ENCODE measurements at places on chromosomes 2 and 18.

DNA sequence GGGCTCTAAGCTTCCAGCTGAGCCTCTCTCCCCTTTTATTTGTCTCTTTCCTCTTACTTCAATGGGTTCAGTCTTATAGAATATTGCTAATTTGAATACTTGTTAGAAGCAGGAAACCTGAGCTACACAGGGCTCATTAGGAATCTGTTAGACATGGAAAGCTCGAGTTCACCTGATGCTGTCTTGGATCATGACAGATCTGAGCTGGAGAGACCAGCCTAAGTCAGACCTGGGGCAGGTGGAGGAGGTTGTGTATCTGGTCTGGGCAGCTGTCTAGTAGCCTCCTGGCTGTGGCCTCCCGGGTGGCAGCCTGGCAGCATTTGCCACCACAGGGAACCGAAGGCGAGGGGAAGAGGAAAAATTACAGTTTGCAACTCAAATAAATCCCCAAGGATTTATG, 185.9 kb downstream of the ICOS start:
- DNase-seq: no peak

GRCh38 chr2:140669911-140670310, 1460.9 kb downstream of the LRP1B start:
- DNase-seq: no peak

DNA sequence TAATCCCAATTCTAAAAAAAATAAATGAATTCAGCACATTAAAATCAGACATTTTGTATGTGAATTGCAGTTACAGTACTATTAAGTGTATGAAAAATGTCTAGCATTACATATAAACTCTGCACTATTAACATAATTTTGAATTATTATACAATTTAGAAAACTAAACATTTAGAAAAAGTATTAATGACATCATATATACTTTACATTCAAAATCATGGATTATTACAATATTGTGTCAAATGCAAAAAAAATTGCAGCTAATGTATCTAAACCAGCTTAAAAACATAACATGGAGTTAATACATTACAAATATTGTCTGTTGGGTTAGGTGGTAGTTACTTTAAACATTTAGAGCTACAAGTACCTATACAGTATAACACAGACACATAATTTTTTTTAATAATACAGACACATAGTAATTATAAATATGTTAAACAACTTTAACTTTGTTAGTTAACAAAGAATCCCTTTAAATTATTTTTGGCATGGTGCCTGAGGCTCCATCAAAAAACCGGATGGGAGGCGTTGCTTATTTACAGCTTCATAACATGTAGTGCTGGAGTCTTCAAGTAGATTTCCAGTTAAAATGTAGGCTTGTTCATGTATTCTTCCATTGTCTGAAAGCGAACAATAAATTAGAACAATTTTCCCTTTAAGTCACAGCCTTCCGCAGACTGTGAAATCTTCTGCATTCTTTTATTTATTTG, 79.1 kb downstream of the AP1S3 start:
- DNase-seq: no peak

- no peak for DNase-seq
Measured at GRCh38 chr18:70234667-70235459, 29.4 kb upstream of the RTTN start.

- DNase-seq: no peak
Measured at GRCh38 chr18:58649966-58650816, 21.1 kb upstream of the MALT1 start.

DNA sequence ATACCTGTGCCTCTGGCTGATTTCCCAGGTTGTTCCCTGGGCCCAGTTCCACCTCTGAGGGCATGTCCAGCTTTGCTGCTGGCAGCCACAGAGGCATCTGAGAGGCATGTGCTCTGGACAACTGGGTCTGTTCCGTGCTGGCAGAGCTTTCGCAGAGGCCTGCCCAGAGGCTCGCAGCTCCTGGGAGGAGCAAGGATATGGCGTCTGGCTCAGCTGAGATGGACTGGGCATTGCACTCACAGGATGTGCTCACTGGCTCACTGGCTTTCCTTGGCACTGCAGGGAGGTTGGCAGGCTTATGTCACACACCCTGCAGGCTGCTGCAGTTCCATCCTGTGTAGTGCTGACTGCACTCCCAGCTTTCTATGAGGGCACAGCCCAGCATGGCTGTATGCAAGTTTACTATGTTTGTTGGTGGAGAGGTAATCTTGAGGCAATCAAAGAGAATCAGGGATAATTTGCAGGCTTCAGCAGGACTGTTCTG, 172.3 kb downstream of the PRKCE start:
- no peak for DNase-seq

GRCh38 chr2:39159283-39159682, 38.4 kb upstream of the SOS1 start:
- no peak for DNase-seq

GRCh38 chr2:236298924-236299475, 34.8 kb upstream of the ASB18 start:
- no peak for DNase-seq

GRCh38 chr18:13565228-13565627, 161.1 kb downstream of the FAM210A start:
- no peak for DNase-seq

GRCh38 chr2:237209885-237210284, 124.2 kb downstream of the COPS8 start:
- DNase-seq: no peak

DNA sequence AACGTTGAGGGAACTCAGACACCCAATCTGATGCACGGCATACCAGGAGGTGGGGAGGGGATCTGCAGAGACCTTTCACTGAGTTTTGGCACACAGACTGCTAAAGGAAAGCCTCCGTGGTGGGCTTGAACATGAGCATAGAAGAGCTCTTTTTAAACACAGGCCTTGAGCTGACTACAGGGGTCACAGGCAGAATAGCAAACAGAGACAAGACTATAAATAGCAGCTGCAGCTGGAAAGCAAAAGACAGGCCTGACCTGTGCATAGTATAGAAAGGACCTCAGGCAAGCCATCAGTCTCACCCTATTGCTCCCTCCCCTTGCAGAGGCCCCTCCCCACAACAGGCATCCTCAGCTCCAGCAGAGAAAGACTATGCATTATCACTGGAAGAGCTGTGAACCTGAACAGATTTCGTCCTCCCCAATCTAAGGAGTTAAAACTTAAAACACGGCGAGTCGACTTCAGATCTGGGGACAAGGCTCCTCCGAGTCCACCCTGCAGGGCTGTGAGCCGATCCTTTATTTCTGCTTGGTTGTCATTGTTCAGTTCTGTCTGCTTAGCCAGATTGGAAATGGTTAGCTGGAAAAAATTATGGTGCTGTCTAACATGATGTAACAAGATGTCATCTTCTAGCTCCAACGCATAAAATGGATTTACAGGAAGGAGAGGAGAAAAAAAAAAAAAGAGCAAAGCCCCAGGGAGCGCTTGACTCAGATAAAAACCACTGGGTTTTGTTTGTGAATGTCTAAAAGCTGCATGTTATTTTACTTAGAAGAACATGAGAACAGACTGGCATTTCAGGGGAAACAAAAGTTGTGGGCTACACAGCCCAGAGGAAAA, 25.2 kb upstream of the LCLAT1 start:
- no peak for DNase-seq

- no peak for DNase-seq
Measured at GRCh38 chr18:32930695-32931301, 158.0 kb upstream of the KLHL14 start.

GRCh38 chr2:164688896-164689419, 67.7 kb upstream of the GRB14 start:
- no peak for DNase-seq

DNA sequence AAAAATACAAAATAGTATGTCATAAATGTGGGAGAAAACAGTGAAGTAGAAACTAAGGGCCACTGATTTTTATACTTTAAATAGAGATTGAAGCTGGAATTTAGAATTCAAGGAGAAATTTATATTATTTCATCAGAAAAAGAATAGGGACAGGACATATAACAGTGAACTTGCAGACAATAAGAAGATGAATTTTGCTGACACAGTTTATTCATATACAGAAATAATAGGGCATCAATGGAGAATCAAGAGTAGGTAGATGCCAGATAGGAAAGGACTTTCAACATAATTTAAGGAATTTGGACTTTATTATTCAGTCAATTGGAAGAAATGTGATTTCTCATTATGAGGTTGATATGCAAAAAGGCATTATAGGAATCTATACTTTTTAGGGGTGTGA, 118.9 kb upstream of the HNMT start:
- DNase-seq: no peak

DNA sequence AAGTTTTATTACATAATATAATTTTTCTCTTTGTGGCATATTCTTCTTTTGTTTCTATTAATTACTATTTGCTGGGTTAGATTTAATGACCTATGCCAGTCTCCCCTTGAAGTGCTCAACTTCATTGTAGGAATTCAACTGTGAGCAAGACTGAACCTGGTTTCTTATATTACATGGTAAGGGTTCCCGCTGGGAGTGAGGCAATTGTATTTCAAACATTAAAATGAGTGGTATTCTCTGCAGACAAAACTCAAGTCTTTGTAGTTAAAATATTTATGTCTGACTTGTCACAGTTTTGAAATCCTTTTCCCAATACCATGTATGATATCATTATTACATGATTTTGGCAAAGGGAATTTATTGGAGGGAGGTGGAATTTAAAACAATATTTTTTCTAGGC, 278.7 kb downstream of the GULP1 start:
- DNase-seq: no peak

- peak; percentile 65 for DNase-seq
Measured at GRCh38 chr18:63319383-63320122, at the start of gene BCL2. Gene BCL2, minus strand, starts transcription at chr18:63319769.

DNA sequence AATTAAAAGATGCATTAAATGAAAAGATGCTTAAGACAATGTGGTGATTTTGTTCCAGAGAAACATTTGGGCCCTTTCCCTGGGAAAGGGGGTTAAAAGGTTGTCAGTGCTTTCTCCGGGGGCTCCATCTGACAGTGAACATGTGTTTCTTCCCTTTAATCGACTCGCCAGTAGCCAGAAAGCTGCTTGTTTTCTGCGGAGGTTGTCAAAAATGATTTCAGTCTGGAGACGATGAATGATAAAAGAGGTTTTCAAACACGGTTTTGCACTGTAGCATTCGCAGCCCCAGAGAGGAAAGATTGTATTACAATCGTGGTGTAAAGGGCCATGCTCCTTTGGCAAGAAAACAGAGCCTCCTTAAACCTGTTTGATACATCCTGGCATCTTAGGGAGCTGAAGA, 111.5 kb upstream of the MEIS1 start:
- DNase-seq: no peak

DNA sequence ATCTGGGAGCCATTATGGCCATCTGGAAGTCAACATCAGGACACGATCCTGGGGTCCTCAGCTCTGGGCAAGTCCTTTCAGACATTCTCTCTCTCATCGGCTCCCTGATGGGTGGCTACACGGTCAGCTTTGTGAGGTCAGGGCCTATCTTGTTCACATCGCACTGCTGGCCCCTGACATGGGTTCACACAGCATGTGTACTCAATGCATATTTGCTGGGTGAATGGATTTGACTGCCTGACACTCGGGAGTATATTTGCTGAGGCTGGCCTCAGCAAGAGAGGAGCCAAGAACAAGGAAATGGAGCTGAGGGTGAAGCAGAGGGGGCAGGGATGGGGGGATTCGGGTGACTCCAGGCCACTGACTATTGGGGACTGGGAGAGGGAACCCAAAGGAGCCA, 50.5 kb downstream of the SLC4A5 start:
- no peak for DNase-seq

DNA sequence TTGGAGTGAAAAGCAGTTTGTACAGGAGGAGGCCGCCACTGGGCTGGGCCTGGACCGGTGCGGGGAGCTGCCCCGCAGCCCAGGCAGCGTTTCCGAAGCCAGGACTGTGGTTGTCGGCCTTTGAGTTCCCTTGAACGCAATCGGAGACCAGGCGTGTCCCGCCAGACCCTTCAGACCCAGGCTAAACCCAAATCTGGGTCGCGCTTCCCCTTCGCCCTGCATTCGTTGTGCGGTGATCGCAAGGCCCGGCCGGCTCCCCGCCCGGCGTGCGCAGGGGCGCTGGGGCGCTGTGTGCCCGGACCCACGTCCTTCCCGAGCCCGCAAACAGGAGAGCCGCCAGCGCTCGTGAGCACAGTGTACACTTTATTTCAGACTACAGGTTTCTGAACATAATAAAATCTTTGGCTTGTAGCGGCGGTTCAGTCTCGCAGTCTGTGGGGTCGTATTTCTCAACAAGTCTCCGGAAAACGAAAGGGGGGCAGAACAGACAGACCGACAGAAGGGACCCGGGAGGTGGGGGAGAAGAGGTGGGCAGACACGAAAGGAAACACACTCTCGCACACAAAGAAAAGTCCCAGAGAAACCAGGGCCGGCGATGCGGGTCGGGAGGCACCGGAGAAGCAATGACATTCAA, 5.5 kb downstream of the EN1 start:
- DNase-seq: no peak

- DNase-seq: no peak
Measured at GRCh38 chr2:25220313-25220712, 51.9 kb upstream of the POMC start.

DNA sequence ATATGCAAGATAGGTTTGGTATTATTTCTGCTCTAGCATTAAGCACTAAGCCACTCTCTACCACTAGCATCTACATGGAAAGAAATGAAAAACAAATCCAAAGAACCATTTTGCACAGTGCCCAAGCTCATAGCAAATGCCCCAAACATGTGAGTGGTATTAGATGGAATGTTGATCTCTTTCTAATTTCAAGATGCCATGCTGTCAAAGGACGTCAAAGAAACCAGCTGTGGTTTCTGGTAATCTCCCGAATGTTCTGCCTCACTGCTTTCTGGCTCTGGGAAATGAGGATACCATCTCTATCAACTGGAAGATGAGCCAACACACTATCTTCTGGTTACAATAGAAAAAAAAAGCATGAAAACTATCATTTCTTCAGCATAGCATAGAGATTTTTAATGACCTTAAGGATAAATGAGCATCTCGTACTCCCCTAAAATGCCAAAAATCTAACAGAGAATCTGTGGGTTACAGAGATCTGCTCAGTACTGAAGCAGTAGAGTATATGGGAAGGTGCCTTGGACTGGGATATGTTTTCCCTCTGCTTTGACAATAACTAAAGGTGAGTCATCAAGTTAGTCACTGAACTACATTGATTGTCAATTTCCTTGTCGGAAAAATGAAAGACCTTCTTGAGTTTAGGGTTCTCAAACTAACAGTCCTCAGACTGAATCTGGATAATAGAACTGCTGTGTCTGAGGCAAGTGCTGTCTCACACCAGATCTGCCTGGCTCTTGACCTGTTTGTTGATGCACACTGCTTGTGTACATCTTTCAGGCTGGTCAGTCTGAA, 244.8 kb upstream of the NCKAP5 start:
- DNase-seq: no peak

- DNase-seq: no peak
Measured at GRCh38 chr2:178269438-178270224, 75.3 kb downstream of the OSBPL6 start.

DNA sequence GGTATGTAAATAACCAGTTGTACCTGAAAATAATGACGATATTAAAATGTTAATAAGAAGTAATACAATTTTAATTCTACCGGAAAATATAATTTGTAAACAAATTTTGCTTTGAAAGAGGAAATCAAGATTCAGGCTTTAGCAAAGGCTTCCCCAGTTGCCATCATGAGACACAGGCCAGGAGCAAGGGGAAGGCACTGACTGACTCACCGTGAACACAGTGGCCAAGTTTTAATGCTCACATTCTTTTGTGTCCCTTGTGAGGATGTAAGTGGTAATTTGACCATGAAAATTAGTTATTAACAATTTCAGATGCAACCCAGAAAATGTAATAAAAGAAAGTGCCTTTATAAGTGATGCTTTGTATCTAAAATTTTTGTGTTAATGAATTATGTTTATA, 164.1 kb downstream of the GREB1L start:
- DNase-seq: no peak

- no peak for DNase-seq
Measured at GRCh38 chr2:128984081-128984480, 665.4 kb upstream of the HS6ST1 start.

- DNase-seq: no peak
Measured at GRCh38 chr2:215454519-215455246, 18.8 kb upstream of the FN1 start.

All from stimulated activated CD8-positive, alpha-beta memory T cell treated with anti-CD3 and anti-CD28 coated beads, Interleukin-2, amount 100 ng/mL, for 1 hour (primary cell).